ENCODE measurements at places on chromosomes 16 and 17.

DNA sequence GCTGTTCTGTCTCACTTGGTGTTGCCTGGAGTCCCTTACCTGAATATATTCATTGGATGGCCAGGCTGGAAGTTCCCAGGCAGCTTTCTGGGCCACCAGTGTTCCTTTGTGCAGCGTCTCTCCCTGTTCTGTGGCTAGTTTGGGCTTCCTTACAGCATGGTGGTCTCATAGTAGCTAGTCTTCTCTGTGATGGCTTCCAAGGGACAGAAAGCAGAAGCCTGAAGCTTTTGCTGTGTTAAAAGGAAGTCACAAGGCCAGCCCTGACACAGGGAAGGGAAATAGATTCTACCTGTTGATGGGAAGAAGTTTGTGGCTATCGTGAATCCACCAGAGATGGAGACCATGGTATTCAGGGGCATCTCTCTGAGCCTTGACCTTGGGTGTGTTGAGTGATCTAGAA lies 34.6 kb downstream of the PLCG2 start:
- DNase-seq = no peak

GRCh38 chr17:56098746-56099145 lies 54.5 kb upstream of the ANKFN1 start:
- DNase-seq = no peak

GRCh38 chr16:62137996-62138395 lies 101.8 kb upstream of the CDH8 start:
- no peak for DNase-seq

GRCh38 chr17:61401389-61402072 lies 1.9 kb downstream of the TBX2 start:
- no peak for DNase-seq

DNA sequence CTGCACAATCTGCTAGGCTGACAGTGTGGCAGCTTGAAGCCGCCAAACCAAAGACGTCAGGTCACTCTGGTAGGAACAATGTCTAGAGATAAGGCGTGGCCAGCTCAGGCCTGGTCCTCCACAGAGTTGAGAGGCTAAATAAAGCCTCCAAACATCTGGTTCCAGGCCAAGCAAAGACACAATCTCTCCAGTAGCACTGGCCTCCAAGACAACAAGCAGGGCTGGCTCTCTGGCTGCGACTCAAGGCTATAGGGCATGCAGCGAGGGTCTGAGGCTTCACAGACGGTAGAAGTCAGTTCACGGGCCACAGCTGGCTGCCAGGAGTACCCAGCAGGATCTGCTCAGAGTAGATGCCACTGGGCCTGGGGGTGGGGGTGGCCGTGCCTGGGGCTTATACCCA lies 75.6 kb downstream of the ABR start:
- DNase-seq = no peak

DNA sequence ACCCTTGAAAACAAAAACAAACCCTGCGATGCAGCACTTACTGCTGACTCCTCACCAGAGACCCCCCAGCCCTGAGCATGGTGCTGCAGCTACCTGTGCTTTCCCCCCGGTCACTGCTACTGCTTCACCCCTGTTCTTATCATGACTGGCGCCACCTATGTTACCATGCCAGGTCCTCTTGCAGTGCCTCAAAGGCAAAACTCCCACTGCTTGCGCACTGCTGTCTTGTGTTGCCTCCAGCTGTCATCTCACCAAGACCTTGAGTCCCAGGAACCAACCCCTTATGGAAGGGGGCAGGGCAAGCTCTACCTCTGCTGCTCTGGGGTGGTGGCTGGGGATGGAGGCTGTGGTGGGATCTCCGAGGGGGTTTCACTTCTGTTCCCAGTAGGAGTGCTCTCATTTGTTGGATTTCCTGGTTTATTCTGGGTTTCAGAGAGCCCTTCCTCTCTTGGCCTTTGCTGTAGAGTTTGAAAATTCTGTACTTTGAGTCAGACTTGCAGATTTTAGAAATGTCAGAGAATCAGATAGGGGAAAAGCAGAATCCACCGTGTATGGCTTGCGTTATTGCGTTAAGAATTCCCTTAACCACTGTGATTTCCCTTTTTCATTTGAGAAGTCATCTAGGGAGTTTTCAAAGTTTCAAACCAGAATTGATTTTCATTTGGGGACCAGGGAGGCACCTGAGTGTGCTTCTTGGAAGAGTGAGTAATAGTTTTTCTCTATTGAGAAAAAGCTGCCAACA lies 96.6 kb downstream of the SPECC1 start:
- no peak for DNase-seq

All from activated T-cell treated with anti-CD3 and anti-CD28 coated beads, Interleukin-2, amount 50 U/mL, for 4 hours (primary cell).